Esophagus mucosa (tissue), 1 donor: ENCODE measurements at places on chromosomes 1 and 21.

DNA sequence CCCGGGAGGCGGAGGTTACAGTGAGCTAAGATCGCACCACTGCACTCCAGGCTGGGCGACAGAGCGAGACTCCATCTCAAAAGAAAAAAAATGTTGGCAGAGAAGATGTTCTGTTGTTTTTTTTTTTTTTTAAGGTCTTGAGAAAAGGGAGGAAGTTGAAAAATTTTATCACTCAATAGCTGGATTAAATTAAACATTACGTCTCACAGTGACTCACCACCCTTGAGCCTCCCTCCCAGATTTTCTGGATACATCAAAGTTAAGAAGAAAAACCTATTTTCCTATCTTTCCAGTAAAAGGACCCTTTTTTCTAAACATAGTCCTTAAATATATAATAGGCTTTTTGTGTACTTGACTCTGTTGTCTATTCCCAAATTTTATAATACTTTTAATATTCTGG is 35.5 kb downstream of the IFNAR1 start:
- ATAC-seq: no peak

GRCh38 chr1:43272576-43273571 is 3.1 kb downstream of the TMEM125 start:
- no peak for ATAC-seq

DNA sequence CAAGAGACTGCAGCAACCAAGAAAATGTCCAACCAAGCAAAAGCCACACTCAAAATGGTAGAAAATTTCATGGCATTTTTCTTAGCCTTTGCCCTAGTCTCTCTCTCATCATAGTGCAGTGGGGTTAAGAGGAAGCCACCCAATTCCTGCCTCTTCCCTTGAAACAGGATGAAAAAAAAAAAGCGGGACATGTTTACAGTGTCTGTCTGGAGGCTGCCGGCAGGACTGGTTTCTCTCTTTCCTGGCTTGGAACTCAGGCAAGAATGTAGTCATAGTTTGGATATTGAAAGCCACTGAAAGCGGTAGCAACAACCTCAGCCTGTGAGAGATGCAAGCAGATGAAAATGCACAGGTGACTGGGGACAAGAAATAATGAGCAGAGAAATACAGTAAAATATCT is 13.3 kb upstream of the TNFSF18 start:
- ATAC-seq: no peak

DNA sequence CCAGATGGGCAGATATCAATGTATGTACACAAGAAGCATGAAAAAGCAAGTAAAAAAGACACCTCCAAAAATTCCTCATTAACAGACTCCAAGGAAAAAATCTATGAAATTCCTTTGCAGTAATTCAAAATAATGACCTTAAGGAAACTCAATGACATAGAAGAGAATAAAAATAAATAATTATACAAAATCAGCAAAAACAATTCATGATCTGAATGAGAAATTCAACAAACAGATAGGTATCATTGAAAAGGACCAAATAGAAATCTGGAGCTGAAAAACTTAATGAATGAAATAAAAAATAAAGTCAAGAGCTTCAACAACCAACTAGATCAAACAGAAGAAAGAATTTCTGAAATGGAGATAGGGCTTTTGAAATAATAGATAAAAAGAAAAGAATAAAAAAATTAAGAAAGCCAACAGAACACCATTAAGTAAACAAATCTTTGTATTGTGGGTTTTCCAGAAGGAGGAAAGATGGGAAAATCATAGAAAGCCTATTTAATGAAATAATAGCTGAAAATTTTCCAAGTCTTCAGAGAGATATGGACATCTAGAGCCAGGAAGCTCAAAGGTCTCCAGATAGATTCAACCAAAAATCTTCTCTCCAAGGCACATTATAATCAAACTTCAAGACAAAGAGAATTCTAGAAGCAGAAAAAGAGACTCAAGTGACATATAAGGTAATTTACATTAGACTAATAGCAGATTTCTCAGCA is 52.0 kb upstream of the KCNK1 start:
- no peak for ATAC-seq

DNA sequence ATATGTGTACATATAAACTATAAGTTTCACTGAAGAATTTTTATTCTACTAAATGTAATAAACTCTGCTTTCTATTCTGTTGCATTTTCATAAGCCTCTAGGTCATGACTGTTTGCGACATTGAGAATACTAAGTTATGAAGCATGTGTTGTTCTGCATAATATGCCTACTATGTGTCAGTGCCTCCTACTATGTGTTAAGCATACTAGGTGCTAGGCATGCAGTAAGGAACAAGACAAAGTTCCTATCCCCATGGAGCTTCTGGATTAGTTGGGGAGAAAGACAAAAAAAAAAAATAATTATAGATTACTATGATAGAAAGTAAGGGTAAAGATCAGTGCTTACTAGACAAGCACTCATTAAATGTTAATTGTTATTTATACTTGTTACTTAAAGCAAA is 1.3 kb downstream of the SDCCAG8 start:
- ATAC-seq: no peak
